Astrocyte of the hippocampus (primary cell): ENCODE measurements at places on chromosomes 11 and 22.

DNA sequence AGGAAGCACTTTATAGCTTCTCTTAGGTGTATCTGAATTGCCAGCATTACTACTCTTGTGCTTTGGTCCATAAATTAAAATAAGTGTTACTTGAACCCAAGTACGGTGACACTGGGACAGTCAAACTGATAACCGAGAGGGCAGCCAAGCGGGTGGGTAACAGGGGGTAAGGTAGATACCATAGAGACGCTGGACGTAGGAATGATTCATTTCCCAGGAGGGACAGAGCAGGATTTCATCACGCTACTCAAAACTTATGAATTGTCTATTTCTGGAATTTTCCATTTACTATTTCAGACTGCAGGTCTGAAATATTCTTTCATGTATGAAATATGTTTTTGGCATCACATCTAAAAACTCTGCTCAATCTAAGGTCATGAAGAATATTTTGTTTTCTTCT is 14.8 kb upstream of the SPATA19 start:
- no peak for DNase-seq

GRCh38 chr11:35114906-35115687 is 23.9 kb upstream of the CD44 start:
- DNase-seq = no peak

GRCh38 chr22:46620588-46621242 is 529 bp downstream of the GRAMD4 start:
- DNase-seq = no peak

- DNase-seq = no peak
Measured at GRCh38 chr22:35617137-35617755, at the start of gene MB. Gene MB, minus strand, starts transcription at chr22:35617329. Its CDS starts 72 bp downstream, at chr22:35617257.

- no peak for DNase-seq
Measured at GRCh38 chr11:4006946-4007680, 87.5 kb upstream of the RRM1 start.

- no peak for DNase-seq
Measured at GRCh38 chr11:111981270-111981669, 43.9 kb upstream of the DLAT start.

GRCh38 chr22:44407171-44407986 is 90.7 kb downstream of the RTL6 start:
- peak; percentile 29 for DNase-seq

DNA sequence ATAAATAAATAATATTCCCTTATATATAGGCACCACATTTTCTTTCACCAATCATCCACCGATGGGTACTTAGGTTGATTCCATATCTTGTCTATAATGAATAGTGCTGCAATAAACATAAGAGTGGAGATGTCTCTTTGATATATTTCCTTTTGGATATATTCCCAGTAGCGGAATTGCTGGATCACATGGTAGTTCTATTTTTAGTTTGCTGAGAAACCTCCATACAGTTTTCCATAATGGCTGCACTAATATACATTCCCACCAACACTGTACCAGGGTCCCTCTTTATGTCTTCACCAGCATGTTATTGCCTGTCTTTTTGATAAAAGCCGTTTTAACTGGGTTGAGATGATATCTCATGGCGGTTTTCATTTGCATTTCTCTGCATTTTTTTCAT is 23.6 kb downstream of the PAMR1 start:
- DNase-seq = no peak

DNA sequence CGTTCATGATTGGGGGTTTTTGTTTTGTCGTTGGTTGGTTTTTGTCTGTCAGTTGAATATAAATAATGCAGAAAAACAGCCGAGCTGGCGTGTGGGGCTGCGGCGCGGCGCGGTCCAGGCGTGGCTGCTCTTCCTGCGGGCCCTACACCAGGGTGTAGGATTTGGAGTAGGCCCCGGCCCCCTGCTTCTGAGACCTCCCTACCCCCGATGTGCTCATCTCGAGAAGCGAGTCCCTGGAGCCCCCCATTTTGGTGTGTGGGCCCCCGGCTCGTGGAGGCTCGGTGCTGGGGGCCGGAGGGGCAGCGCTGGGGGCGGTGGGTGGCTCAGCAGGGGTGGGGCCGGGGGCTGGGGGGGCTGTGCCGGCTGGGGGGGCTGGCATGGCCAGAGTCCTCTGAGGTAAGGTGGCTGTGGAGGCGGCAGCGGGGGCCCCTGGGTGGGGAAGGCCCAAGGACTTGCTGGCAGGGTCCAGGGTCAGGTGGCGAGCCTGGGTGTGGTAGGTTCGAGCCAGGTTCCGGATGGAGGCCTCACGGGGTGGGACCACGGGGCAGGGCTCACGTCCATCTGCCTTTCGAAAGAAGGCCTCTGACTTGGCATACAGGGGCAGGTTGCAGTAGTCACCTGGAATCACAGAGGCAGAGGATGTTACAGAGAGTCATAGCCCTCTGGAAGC is 100.7 kb downstream of the CEP164 start:
- no peak for DNase-seq

- DNase-seq = no peak
Measured at GRCh38 chr11:2451336-2451735, 6.5 kb downstream of the KCNQ1 start.

GRCh38 chr11:10803676-10804075 is 5.0 kb downstream of the EIF4G2 start:
- DNase-seq = no peak

- DNase-seq = no peak
Measured at GRCh38 chr22:28900379-28900925, 17.1 kb downstream of the ZNRF3 start.

DNA sequence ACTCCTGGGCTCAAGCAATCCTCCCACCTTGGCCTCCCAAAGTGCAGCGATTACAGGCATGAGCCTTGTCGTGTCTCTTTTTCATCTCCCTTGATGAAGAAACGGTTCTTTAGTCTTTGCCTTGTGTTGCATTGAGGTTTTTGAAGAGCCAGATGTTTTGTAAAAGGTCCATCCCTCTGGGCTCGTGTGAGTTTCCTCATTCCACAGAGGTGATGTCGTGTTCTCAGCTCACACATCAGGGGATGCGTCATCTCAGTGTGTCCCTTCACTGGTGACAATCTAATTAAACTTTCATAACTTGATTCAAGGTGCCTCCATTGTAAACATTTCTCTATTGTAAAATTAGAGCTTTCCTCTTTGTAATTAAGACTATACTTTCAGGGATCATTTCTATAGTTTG is 29.7 kb upstream of the TEF start:
- peak; percentile 46 for DNase-seq

GRCh38 chr11:128465946-128466705 is 121.2 kb downstream of the ETS1 start:
- no peak for DNase-seq

- peak; percentile 91 for DNase-seq
Measured at GRCh38 chr11:126163074-126163700, 48.3 kb downstream of the RPUSD4 start.

DNA sequence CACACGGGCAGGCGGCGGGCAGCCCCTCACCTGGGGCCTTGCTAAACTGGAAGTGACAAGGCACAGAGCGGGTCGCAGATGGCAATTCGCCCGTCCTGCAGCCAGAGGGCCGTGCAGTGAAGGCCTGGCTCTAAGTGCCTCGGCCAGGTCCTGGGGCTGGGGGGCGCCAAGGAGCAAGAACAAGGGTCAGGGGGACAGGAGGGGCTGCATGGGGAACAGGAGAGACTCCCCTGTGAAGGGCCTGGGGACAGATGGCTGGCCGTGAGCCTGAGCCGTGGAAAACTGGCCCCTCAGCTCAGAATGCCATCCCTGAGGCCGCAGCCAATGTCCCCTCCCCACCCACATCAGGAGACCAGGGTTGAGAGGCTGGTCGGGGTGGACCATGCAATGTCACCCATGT is 60.0 kb downstream of the RTL6 start:
- no peak for DNase-seq

DNA sequence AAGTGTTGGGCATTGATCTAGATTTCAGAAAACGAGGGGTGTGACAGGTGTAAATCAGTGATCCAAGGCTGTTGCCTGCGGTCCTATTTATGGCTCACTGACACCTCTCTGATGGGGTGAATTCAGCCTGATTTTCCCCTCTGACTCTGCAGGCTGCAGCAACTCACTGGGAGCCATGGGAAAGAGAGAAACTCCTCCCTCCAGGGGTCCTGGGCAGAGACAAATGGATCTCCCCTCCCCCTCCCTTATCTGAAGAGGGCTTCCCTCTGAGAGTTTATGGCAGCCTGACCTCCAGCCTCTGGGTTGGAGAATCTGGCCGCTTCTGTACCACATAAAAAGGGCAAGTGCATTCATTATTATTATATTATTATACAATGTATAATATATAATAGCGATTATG is 1.8 kb upstream of the PKNOX2 start:
- no peak for DNase-seq

GRCh38 chr11:72352859-72353551 is 81.3 kb downstream of the CLPB start:
- peak; percentile 71 for DNase-seq

DNA sequence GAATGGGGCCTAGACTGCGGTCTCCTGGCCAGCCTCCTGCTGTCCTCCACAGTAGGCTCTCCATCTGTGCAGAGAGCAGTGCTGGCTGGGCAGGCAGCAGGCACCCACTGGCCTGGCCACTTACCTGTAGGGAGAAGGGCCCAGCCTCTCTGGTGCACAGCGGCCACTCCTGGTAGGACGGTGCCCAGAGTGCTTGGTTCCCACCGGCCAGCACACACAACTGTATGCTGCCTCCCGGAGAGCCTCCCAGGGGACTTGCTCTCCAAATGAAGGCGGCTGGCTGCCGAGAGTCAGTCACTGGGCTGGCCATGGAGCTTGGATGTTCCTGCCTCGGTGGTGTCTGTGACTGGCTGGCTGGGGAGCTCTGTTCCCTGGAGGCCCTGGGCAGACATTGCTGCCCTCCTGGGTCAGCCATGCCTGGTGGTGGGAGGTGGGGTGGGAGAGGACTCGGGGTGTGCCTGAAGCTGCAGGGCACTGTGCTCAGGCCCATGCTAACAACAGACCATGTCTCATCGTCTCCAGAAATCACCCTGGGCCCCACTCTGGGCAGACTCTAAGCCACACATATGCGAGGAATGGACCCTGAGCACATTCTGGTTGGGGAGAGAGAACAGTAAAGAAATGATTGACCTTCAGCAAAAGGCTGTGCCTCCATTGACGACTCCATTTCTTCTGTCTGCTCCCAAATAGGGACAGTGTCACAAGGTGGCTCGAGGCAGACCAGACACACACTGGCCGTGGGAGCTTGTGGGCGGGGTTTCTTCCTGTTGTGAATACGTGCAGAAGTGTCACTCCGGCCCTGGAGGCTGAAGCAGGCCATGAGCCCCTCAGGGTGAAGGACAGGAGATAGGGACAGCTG is 350.8 kb downstream of the TBC1D22A start:
- DNase-seq = no peak

GRCh38 chr22:22144858-22145257 is 99.7 kb upstream of the VPREB1 start:
- no peak for DNase-seq

DNA sequence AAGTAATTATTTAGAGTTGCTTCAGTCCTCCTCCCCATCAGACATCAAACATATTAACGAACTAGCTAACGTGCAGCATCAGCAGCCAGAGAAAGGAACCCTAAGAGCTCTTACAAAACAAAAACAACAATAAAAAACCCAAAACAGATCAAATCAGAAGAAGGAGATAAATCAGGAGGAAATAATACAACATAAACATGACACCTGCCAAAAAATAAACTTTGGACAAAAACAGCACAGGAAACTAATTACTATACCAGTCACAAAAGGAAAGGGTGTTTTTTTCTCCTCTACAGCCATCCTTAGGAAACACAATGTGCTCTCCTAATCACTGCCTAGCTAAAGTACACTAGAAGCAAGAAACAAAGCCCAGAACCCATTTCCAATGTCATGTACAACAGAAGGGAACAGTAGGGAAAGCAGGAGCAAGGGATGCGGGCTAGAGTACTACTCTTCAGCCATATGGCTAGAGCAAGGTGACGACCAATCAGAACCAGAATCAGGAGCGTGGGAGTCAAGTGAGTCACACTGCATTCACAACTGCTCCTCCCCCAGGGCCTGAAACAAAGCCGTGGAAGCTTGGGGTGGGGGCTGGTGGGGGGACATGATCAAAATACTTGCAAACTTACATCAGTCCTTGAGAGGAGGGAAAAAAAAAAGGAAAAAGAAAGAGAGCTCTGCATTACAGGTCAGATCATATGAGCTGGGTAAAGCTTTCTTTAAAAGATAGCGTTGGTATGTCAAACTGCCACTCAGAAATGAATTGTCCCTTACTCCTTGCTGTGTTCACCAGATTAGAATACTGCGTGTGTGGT is 60.4 kb downstream of the LARGE2 start:
- peak; percentile 95 for DNase-seq

GRCh38 chr11:33980897-33981296 is 70.6 kb upstream of the CAPRIN1 start:
- no peak for DNase-seq

- no peak for DNase-seq
Measured at GRCh38 chr22:39109361-39109760, 12.3 kb downstream of the APOBEC3H start.

- DNase-seq = peak; percentile 26
Measured at GRCh38 chr11:41237382-41237781, 222.1 kb downstream of the LRRC4C start.

GRCh38 chr11:60095477-60096120 is 7.1 kb downstream of the MS4A2 start:
- no peak for DNase-seq

- peak; percentile 35 for DNase-seq
Measured at GRCh38 chr22:17874231-17874905, 100.1 kb upstream of the BID start.

DNA sequence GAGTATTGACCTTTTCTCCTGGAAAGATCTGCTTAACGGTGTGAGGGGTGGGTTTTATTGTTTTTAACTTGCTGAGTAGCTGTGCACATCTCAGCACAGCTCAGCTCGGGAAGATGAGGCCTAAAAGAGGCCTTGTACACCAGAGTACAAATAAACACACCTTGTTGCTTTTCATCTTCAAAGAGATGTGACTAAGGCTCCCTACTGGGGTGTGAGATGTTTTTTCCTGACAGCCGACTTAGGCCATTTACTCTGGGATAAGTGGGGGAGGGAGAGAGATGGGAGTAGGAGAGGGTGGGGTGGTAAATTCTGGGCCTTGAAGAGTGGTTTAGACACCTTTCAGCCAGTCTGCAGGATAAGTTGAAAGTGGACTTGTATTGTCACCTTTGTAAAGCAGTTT is 2.9 kb downstream of the LDLRAD3 start:
- DNase-seq = no peak

GRCh38 chr11:44763121-44763820 is 36.5 kb downstream of the TSPAN18 start:
- DNase-seq = peak; percentile 56

GRCh38 chr22:39208013-39208680 is 36.6 kb downstream of the PDGFB start:
- DNase-seq = no peak

- no peak for DNase-seq
Measured at GRCh38 chr11:32775908-32776307, 18.6 kb downstream of the CCDC73 start.

DNA sequence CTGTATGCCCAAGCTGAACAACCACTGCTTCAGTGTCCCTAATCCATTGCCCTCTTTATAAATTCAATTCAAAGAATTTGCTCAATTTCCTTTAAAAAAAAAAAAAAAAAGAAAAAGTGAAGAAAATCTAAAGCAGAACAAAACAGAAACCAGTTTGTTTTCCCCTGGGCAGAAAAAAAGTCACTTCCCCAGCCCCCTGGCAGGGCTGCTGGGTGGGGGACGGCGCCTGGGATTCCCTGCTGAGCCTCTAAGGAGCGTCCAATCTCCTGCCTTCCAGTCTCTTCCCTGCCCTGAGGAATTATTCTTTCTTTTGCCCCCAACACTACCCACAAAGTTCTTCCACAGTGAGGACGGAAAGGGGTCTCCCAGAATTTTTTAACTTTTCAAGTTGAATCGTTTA is 23.9 kb downstream of the DKK3 start:
- DNase-seq = no peak

GRCh38 chr22:24006207-24006913 is 1.1 kb upstream of the GSTT4 start:
- DNase-seq = no peak
